Stimulated activated CD8-positive, alpha-beta memory T cell treated with anti-CD3 and anti-CD28 coated beads, Interleukin-7, amount 100 ng/mL, for 1 hour (primary cell): ENCODE measurements at places on chromosomes 5 and 9.

DNA sequence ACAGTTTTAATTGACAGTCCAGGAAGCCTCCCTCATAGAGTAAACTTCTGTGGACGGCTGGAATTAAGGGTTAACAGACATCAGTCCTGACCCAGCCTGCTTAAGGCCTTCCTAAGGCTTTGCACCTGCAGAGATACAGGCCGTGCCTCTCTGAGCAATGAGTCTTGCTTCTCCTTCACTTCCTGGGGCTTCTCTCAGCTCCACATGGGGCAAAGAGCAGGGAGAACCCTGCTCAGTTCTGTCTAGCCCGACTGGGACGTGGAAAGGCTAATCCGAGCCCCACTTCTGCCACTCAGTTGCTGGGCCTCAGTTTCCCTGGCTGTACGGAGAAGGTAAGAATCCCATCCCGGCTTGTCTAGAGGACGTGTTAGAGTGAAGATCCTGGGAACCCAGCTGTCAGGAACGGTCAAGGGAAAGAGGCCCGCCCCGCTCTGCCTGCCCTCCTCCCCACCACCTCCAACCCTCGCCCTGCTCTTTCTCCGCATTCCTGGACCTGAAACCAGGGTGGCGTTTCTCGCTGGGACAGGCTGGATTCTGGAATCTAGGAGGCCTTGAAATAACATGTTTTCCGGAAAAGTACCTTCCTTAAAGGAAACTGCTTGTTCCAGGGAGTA lies 6.5 kb downstream of the SPAAR start:
- no peak for DNase-seq

DNA sequence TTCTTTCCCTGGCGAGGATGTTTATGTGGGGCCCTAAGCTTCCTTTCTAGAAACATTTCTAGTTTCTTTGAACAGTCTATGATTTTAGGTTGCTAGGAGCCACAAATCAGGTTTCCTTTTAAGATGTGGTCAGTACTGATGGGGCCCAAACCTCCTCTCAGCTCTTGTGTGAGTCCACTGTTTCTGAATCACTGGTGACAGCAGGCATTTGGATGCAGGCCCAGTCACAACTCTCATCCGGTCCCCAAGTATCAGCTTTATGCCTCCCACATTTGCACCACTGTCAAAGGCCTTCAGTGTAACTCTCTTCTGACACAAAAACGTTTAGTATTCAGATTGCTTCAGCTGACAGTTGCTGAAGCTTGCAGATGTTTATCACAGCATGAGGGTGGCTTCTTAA lies 7.8 kb downstream of the DMRT2 start:
- no peak for DNase-seq

DNA sequence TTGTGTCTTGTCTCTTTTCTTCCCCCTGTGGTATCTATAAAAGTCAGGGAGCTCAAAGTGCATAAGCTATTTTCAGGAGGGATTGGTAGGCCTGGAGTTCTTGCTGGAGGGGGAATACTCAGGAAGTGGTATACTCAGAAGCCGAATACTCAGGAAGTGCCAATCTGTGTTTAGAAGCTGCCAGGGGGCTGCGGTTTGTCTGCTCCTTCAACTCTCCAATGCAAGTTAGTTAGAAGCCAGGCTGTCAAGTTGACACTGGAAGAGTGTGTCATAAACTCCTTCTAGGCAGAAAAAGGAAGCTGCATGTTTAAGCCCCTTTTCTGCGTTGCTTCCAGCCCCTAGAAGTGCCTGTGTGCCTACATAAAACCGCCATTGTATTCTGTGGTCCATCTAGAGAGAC lies 366.5 kb downstream of the TAF11L14 start:
- no peak for DNase-seq

- DNase-seq: no peak
Observed at GRCh38 chr5:104859437-104859836, 1296.8 kb upstream of the NUDT12 start.

- no peak for DNase-seq
Observed at GRCh38 chr5:107597247-107597646, 73.5 kb downstream of the EFNA5 start.

GRCh38 chr5:886036-886435 lies 6.6 kb downstream of the BRD9 start:
- no peak for DNase-seq
